ENCODE measurements at places on chromosomes 6 and 20.

DNA sequence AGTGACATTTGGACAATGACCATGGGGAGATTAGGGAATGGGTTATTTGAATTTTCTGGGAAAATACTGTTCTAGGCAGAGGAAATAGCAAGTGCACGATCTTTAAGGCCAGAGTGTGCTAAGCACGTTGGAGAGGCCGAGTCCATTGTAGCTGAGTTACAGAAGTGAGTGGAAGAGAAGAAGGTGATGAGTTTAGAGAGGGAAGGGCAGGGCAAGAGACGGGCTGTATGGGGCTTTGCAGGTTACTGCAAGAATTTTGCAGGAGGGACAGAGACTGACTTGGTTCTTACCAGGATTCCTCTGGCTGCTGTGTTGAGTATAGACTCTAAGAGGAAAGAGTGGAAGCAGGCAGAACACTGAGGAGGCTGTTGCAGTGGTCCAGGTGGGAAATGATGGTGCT is 1.1 kb upstream of the NCOA3 start:
- peak; percentile 23 for DNase-seq

GRCh38 chr6:157538168-157538567 is 157.2 kb downstream of the ZDHHC14 start:
- DNase-seq = peak; percentile 40

GRCh38 chr6:169725125-169726048 is 1.1 kb upstream of the PHF10 start:
- peak; percentile 75 for DNase-seq

GRCh38 chr20:9838035-9838377 is 870 bp downstream of the PAK5 start:
- no peak for DNase-seq

DNA sequence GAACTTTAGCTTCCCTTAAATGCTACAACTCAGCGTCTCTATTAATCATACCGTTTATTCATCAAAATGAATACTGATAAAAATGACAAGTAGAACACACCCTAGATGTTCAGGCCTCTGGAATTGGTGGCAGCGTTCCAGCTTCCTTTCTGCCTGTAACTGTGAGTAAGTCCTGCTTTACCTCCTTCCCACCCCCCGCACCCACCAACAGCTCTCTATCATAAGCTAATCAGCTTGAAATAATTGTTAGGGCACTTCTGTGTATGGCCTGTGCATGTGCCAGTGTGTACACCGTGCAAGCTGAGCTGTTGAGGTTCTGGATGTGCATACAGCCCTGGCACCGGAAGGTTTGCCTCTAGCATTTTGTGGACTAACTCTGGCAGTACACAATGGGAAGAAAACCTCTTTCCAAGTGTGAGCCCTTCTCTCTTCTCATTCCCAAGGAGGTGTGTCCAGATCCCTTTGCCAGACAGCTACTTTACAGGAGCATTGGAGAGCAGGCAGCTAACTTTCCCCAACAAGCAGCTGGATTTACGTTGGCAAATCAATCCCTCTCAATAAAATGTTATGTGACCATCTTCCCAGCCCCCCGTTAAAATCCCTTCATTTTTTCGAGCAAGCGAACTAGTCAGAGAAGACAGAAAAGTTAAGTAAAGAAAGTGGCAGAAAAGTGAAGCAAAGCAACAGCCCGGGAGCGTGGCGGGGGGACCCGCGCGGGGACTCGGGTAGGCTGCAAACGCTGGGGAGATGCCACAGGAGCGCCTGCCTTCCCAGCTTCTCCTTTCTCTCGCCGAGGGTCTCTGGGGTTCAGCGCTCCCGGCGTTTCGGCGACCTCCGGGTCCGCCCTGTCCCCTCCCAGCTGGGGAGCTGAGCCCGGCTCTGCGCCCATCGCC is 803 bp upstream of the ADGRG6 start:
- DNase-seq = no peak

DNA sequence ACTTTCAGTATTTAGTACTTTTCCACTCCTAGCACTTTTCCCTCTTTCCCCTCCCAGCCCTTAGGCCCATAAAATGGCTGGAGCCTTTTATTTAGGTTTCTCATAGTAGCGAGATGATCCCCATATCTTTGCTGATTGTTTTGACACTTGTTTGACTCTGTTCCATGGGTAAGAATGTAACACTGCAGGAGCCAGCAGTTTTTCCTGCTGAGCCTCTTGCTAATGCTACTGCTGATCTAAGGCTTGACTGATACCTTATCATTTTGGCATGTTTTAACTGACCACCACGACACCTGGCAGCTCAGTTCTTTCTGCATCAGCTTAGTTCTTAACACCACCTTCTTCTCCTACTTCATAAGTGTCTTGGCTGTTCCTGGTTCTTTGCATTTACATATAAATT is 29.6 kb downstream of the ZKSCAN8 start:
- DNase-seq = no peak

- DNase-seq = no peak
Observed at GRCh38 chr20:63787302-63787701, 43.8 kb downstream of the ZBTB46 start.

DNA sequence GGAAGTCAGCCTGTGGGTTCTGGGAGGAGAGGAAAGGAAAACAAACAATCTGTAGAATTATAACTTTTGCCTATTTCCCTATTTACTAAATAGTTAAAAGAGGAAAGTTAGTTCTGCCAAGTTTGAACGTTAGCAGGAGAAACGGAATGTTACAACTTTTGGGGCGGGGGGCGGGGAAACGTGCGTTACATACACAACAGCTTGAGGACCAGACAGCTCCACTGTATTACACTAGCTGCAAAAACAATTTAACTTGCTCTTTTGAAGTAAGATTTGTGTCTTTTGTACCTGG is 498 bp upstream of the PRDM1 start:
- no peak for DNase-seq

GRCh38 chr6:26536571-26537159 is 1.5 kb upstream of the HMGN4 start:
- DNase-seq = peak; percentile 32

GRCh38 chr6:6412221-6412620 is 91.8 kb upstream of the F13A1 start:
- DNase-seq = no peak

DNA sequence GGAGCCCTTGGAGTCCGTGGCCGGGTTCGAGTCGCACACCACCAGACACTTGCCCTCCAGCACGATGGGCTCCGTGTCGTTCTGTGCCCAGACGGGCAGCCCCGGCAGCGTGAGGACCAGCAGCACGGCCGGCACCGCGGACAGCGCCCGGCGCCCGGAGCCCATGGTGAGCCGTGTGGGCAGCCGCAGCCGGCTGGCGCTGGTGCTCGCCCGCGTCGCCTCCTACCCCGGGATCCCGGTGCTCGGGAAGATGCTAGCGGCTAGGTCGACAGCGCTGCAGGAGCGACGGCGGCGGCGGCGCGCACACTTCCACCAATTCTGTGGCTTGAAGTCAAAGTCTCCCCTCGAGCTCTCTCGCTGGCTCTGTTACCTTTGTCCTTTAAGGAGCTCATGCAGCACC is 1.3 kb downstream of the CBLN4 start:
- no peak for DNase-seq

DNA sequence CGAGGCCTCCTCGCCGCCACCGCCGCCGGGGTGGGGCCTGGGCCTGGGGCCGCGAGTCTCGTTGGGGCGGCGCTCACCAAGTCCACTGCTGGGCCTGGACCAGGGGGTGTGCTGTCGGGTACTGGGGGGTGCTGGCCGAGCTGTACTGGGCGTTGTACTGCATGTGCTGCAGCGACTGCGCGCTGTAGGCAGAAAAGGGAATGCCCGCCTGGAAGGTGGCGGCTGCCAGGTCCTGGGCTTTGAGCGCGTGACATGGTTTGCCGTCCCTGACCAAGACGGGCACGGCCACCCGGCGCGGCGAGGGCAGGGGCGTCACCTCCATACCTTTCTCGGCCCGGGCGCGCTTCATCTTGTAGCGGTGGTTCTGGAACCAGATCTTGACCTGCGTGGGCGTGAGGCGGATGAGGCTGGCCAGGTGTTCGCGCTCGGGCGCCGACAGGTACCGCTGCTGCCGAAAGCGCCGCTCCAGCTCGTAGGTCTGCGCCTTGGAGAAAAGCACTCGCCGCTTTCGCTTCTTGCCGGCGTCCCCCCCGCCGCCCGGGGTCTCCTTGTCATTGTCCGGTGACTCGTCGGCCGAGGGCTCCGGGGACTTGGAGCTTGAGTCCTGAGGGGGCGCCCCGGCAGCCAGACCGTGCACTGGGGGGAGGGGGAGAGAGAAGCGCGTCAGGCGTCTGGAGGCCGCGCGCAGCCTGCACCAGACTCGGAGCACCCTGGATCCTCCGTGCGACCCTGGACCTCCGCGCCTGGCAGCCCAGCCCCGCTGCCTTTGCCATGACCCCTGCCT is 1.8 kb downstream of the NKX2-2 start:
- DNase-seq = no peak

DNA sequence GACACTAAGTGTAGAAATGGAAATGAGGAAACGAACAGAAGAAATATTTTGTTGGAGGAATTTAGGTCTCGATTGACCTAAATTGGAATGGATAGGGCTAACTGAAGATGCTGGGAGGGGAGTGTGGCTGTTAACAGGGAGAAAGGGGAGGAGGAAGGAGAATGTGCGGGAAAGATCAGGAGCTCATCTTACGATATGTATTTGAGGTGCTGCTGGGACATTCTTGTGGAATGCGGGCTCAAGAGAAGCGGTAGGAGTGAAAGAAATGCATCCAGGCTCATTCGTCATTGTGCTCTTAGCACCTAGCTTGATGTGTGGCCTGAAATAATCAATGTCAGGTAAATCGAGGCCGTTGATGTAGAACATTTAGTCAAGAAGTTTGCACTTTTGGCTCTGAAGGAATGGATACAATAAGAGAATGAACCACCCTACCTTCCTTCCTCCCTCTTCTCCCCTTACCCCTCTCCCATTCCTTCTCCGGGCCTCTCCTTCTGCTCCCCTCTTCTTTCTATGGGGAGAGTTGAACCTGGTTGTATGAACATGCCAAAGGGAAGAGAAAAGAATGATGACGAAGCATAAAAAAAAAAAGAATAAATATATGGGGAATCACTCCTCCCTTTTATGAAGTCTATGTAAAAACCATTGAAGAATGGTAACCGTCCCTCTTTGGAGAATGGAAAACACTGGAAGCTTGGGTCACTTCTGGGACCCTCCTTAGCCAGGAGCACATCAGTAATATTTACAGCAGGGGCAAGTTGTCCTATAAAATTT is 70.9 kb downstream of the SASH1 start:
- DNase-seq = no peak

GRCh38 chr6:80477591-80477990 is 371.1 kb downstream of the BCKDHB start:
- no peak for DNase-seq

DNA sequence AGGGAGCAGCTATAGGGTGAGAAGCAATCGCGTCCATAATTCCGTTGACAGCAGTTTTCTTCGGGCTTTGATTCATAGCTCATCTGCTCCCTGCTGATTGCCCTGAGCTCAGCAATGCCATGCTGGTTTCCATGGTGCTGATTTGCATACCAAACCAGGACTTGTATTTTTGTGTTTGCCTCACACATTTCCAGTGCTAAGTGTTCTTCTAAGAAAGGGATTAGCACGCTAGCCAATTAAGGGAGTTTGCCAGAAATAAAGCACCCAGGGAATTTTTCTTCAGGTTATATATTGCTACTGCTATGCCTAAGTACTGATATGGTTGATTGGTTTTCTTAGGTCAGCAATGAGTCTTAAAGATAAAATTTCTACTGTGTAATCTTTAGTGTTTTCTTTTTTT is 177.6 kb downstream of the PLCB1 start:
- no peak for DNase-seq
